ENCODE measurements at places on chromosomes 5 and 9.
A peak's percentile ranks its signal among the peaks of the same experiment; 100 is the strongest.

- DNase-seq = peak; percentile 75
Observed at GRCh38 chr5:140351609-140352334, 5.4 kb upstream of the HBEGF start.

- no peak for DNase-seq
Observed at GRCh38 chr9:84436386-84437109, 96.0 kb upstream of the SLC28A3 start.

- DNase-seq = no peak
Observed at GRCh38 chr5:38556088-38556598, 303 bp downstream of the LIFR start.

DNA sequence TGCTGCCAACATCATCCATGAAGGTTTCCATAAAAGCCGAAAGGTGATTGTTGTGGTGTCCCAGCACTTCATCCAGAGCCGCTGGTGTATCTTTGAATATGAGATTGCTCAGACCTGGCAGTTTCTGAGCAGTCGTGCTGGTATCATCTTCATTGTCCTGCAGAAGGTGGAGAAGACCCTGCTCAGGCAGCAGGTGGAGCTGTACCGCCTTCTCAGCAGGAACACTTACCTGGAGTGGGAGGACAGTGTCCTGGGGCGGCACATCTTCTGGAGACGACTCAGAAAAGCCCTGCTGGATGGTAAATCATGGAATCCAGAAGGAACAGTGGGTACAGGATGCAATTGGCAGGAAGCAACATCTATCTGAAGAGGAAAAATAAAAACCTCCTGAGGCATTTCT, 10.1 kb downstream of the TLR4 start:
- DNase-seq = no peak

- DNase-seq = no peak
Observed at GRCh38 chr9:99637641-99638040, 184.0 kb upstream of the NR4A3 start.

GRCh38 chr9:134637696-134638501, 3.7 kb upstream of the COL5A1 start:
- DNase-seq = peak; percentile 15

DNA sequence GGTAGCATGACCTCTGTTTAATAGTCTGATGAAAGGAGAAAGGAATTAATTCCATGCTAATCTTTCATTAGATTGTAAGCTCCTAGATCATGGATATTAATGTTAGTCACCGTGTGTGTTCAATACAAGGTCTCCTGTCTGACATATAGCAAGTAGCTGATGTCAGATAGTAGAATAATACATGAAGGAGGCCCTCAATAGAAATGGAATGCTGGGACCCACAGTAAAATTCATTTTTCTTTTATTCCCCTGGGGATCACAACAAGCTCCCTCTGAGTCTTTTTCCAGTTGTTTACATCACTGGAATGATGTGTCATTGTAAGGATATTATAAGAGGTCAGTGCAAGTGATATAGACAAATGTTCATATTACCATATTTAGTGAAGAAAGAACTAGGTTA, 240.3 kb upstream of the TRPC7 start:
- no peak for DNase-seq

DNA sequence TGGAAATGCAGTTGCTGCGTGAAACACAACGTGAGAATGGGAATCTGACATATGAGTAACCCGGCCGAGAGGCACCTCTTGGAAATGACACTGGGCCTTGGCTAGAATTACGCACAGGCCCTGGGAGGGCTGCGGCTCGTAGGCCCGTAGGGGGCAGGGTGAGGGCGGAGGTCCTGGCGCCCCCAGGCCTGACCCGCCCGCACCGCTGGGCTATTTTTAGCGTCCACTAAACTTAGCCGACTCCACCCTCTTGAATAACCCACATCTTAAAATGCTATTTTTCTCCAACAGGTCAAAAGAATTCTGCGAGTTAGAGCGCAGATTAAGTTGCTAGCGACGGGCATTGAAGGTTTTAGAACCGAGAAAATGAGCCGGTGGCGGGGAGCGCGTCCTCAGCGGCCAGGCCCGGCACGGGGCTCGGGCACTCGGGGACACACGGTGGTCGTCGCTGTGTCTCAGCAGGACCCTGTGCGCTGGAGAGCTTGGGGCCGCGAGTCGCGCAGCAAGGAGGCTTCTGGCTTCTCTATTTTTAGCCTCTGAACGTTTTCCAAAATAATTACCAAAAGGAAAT, 168.5 kb downstream of the AUH start:
- DNase-seq = peak; percentile 78

GRCh38 chr9:132800038-132800648, 77.9 kb downstream of the AK8 start:
- DNase-seq = peak; percentile 74

DNA sequence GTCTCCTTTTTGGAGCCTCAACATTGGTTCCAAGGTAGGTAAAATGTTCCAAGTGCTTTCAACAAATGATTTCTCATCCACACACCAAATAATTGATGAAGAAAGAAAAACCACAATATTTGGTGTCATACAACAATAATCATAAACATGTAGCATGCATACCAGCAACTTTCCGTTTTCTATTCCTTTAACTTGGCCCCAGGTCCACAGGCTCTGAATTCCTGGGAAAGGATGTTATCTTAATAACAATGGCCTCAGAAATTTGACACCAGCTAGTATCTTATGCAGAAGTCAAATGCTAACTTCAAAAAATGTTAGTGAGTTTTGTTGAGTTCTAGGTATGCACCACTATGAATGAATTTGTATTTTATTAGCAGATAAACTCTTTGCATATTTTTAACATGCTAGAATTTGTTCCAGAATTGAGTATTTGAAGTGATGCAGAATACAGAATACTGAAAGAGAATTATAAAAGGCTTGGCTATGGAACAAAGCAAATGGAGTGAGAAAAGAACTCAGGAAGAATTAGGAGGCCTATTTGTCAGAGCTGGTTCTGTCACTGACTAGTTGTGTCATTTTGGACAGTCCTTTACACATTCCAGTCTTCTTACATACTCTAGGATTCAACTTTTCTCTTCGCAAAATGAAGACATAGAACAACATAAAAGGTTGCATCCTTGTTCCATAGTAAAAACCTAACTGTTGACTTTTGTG, 435.3 kb upstream of the TNC start:
- no peak for DNase-seq

DNA sequence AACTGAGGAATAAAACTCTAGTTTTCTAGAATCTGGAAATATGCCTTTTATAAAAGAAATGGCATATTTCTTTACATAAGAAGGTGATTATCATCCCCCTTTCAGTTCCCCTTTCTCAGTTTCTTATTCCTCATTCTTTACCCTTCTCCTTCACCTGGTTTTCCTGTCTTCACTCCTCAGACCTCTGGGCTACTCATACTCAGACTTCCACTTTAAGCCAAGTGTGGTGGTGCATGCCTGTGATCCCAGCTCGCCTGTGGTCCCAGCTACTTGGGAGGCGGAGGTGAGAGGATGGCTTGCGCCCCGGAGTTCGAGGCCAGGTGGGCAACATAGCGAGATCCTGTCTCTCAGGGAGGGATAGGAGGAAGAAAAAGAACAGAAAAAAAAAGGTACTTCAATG, 57.2 kb downstream of the RANBP6 start:
- no peak for DNase-seq

- no peak for DNase-seq
Observed at GRCh38 chr9:21078702-21079101, 960 bp upstream of the IFNB1 start.

DNA sequence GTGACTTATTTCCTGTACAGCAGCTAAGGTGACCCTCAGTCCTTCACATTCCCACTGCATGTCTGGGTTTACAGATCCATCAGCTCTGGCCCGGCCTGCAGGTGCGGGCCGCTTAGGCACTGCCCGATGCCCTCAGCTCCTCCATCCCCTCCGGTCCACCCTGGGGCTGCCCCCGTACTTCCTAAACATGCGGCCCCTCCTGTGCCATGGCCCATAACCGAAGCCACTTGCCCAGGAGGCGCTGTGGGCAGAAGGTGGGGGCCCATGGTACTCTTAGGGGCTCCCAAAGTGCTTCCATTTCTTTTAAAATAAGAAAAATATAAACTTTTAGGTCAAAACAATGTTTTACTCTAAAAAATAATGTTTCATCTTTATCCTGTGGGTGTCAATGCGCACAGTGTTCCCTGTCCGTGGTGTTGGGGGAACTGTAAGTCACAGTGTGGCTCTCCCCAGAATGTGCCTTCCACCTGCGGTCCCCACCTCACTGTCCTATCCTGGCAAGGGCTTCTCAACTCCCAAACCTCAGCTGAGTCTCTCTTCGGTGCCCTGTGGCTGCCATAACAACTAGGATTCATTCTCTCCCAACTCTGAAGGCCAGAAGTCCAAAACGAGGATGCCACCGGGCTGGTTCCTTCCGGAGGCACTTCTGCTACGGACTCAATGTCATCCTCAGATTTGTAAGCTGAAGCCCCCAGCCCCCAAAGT, 132.7 kb upstream of the LPCAT1 start:
- no peak for DNase-seq

- DNase-seq = peak; percentile 71
Observed at GRCh38 chr5:42950456-42951292, 89.4 kb downstream of the ANXA2R start.

DNA sequence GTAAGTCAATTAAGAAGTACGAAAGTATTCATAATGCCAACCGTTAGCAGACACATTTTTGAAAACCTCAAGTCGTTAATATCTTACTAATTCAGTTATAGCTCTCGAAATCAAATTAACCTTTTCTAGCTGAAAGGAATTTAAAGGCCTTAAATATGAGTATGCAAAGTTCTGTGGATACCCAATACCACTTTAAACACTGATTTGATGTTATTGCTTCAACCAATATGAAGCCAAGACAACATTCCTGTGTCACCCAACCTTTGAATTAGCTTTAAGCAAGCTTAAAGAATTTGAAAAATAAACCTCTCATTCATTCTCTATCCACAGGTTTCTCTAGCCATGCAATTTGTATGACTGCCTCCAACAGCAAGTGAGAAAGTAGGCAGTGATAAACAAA, 204.5 kb downstream of the MCTP1 start:
- DNase-seq = no peak

DNA sequence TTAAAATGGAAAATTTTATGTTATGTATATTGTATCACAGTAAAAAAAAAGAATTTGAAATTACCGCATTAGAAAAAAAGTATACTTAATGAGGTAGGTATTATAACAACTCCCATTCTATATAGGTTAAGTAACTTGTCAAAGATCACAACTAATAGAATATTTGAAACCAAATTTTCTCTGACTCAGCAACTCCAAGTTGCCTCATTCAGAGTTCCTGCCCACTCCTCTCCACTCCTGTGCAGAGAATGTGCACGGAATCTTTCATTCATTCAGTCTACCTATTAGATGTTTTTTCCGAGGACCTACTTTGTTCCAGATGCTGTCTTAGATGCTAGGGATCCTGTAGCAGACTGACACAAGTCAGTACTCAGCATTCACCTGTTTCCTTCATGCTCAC, 15.4 kb downstream of the SH3TC2 start:
- DNase-seq = no peak

DNA sequence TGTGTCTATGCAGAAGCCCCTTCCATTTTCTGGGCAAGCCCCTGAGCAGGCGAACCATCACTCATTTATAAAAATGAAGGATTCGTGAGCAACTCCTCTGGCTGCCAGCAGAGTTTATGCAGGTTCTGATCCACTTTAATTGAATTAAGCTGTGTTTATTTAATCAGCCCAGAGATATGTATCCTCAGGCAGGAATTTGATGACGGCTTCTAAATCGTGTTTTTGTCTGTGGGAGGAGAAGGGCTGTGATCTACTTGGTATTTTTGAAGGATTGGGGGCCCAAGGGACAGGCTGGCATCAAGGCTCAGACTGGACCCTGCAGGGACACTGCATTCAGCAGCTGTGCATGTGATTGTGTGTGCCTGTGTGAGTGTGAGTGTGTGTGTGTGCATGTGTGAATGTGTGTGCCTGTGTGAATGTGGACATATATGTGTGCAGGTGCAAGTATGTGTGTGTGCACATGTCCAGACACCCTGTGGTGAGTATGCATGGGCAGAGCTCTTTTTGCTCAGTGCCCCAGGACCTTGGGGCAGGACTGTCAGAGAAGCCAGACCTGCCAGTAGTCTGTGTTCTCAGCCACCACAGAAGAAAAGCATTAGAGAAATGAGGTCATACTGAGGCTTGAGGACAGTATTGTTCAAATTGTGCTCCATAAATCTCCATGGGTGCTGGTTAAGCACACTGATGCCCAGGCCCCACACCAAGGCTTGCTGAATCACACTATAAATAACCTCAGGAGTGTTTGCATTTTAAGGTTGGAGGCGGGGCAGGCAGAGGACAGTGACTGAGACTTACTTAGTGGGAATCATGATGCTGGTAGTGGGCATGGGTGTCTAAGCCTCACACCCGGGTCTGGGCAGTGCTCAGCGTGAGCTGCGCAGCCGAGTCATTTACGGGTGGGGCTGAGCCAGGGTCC, 164.0 kb downstream of the CARTPT start:
- peak; percentile 82 for DNase-seq

GRCh38 chr5:142235050-142235797, 89.6 kb downstream of the SPRY4 start:
- no peak for DNase-seq

DNA sequence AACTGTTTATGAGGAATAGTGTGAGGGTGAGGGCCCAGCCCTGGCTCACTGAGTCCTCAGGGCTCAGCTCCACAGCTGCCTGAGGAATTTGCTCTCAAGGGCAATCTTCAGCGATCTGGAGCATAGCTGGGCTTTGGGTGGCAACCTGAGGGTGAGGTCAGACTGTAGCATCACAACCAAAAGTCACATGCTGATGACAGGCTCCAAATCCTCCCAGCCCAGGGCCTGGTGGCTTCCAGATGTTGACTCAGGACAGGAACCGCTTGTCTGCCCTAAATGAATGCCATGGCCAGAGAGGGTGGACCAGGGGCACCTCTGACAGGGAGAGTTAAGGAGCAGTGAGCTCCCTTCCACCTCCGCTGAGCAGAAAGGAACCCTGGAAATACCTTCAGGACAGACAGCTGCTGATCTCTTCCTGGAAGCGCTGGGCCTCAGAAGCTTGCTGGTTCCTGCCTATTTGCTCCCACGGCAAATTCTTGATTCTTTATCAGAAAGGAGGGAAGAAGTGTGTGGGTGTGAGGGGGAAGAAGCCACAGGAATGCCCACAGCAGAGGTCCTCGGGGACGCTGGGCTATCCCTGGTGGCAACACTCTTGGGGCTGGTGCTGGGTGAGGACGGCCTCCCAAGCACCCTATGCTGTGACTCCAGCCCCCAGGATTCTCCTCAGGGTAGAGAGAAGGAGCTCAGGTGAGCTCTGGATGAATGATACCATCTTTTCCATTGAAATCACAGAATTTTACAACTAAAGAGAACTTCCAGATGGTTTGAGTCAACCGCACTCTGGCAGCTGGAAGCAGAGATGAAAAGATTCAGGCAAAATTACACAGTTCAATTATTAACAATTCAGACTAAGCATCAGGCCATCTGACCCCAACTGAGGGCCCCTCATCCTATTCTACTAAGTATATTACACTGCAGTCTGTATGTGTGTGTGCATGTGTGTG, 13.8 kb upstream of the CTSL start:
- DNase-seq = no peak

DNA sequence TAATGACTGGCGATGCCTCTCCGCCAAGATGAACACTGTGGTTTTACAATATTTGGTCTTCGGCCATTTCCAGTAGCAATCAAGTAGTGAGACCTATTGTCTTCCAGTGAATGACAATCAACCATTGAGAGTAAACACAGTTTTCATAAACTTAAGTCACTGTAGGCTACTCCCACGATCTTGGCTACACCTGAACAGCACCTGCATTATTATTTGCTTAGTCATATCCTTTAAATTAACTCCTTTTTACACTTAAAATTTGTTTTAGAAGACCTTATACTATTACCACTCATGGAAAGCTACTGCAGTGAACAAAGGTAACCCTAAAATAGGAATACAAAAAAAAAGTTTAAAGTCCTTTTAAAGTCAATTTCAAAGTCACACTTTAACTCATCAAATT, 58.2 kb downstream of the ZNF354C start:
- DNase-seq = no peak
